SJSA1 (cell line): ENCODE measurements at places on chromosomes 3 and 15.

DNA sequence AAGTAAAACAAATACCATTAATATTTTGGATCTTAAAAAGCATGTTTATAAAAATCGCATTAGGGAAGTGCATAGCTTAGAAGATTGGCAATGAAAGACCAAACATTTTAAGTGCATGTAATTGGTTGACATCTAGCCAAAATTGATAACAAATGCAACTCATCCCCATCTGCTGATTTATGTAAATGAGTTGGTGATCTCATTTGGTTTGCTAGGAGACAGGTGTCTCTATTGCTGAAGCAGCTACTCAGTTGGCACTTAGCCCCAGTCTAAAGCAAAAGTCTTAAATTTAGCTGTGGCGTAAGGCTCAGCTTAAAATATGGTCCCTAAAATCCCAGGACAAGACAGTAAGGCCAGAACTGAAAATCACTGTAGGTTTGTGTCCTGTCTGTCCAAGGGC, 113.5 kb upstream of the CHL1 start:
- DNase-seq: no peak

GRCh38 chr3:71554649-71555048, 28.9 kb downstream of the FOXP1 start:
- no peak for DNase-seq

GRCh38 chr3:126742057-126742456, 38.0 kb downstream of the CHCHD6 start:
- no peak for DNase-seq

DNA sequence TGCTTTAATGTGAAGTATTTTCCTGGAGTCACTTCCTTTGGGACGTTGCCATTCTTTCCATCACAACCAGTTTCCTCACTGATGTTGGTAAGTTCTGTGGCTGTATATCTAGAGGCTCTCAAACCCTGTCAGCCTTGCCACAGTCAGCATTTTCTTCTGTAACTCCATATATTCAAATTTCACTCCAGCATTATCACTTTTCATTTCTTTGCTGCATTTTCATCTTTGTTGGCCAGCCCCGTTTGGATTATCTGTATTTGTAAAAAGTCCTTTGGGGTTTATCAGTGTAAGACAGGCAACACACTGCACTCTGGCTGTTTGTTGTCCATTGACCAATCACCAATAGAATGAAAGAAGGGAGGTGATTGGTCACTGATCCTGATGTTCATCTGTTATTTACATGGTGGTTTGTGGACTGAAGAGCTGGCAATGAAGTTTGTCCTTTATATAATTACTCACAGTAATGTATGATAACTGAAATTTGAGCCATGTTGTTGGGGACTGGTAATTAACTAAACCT, 20.3 kb downstream of the GMPS start:
- no peak for DNase-seq

DNA sequence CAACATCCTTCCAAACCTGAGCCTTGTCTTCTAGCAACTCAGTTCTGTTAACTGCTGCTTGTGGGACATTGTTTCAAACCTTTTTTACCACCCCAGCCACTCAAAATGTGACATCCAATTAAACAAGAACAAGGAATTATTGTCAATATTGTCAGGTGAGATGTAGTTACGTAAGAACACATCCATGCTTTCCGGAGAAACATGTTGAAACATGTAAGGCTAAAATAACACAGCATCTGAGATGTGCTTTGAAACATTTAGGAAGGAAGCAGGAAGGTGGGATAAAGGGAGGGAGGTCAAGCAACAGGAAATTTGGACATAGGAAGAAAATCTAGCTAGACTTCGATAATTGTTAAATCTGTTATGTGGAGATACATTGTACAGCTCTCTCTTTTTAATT, 50.9 kb upstream of the PRICKLE2 start:
- no peak for DNase-seq

DNA sequence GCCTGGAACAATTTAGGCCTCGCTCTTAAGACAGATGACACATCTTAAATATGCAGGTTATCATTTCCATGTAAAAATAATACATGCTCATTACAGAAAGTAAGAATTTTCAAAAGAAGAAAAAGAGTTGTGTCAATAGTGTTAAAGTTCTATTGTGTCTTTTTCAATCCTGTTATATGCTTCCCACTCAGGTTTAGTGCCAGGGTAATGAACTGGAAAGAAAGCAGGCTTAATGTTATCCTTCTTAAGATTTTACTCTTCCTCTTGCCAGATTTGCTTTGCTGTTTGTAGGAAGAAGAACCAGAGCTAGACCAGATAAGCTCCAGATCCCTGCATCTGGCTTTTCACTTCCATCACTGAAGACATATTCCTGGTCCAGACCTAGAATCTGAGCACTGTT, 128.6 kb downstream of the TPRG1 start:
- DNase-seq: no peak

- DNase-seq: peak; percentile 59
Measured at GRCh38 chr3:172520301-172520831, 2.9 kb downstream of the TNFSF10 start.

DNA sequence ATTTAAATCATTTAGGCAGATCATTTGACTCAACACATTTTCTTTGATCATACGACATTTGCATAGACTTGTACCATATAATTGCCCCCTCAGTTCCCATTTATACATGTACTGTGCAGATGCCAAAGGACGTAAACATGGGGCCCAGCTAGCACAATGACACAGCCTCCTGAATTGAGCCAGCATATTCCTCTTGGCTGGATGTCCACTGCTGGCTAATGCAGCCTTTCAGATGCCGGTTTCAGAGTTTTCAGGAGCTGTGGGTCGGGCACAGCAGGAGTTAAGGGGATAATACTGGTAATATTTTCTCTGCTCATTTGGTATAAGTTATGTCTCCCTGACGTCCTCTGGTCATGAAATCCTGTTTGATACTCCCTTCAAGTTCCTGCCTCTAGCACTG, 39.4 kb downstream of the KAT2B start:
- no peak for DNase-seq

DNA sequence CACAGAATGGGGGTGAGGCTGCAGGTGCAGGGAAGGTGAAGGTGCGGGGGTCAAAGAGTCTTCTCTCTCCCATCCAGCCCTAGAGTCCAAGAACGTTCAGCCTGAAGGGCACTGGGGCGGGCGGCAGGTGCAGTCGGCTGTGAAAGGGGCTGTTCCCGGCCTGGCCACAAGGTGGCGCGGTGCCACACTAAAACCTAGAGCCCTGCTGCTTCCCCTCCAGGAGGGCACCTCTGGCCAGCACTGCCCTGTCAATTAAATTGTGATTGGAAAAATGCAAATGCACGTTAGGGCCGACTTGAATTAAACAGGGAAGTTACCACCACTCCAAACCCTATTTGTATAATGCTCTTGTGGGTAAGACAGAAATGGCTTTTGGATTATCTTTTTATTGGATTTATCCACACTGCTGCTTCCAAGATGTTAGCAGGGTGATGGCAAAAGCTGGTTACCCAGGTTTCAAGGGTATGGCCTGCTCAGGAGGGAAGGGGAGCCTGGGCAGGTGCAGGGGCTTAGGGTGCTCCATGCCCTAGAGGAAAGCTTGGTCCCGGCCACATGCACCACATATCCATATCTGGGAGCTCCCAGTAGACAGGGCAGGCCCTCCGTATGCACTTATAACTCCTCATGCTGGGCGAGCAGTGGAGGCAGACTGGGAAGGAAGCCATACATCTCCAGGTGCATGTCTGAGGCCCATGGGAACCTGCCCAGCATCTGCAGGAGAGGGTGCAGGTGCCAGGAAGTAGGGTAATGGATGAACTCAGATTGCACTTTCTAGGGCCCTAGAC, 119.8 kb downstream of the ADCY5 start:
- peak; percentile 71 for DNase-seq

DNA sequence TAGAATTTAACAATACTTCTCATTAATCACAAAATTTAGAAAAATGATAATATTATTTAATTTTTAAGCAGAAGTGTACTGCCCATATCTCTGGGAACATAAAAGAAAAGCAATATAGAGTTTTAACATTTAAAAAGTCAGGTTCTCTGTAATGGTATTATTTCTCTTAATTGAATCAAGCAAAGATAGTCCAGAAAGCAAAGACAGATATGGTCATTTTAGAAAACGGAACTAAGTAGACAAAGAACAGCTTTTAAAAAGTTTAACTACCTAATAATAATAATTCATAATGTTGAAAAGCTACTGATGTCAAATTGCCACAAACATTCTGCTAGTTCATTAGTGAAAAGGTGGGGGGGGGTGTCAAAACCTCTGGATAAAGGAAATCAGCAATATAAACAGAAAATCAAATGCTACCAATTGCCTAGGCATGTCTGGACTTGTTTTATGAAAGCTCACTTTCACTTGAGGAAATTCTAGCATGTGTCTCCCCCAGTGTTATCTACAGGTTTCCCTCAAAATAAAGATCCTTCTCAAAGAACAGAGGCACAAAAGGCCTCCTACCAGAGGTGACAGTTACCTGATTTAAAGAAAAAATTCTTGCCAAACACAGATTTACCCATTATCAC, 1.7 kb downstream of the ZMAT3 start:
- DNase-seq: no peak

GRCh38 chr3:144458283-144458682, 486.7 kb downstream of the DIPK2A start:
- DNase-seq: no peak

DNA sequence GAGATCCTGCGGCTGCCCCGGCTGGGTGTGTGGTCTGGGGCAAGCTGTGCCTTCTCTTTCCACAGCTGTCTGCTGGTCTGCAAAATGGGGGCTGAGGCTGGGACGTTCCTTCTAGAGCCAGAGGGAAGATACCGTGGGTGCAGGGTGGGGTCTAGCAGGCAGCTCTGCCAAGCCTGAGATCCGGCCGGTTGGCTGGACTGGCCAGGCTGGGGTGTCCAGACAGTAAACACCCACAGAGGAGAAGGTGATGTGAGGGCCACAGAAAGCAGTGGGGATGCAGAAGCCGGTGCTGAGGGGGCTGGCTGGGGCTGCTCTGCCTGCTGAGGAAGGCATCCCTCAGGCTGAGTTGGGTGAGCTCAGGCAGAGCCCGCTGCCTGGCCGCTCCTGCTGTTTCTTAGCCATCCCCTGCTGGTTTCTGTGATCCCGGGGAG, 46.1 kb downstream of the FBLN2 start:
- DNase-seq: no peak

DNA sequence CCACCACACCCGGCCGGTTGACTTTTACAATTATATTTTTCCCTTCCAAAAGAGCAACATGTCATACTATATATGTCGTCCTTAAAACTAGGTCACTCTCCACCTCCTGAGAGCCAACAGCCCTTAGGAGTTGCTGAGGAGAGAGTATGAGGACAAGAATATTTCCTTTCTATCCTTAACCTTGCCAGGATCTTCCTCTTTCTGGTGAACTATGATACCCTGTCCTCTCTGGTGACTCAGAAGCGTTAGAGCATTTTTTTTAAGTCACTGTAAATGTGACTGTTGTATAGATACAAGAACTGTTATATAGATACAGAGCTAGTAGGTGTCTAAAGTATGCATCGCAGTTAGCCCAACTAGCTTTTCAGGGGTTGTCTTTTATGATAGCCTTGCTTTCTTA, 33.7 kb upstream of the MTHFS start:
- no peak for DNase-seq

DNA sequence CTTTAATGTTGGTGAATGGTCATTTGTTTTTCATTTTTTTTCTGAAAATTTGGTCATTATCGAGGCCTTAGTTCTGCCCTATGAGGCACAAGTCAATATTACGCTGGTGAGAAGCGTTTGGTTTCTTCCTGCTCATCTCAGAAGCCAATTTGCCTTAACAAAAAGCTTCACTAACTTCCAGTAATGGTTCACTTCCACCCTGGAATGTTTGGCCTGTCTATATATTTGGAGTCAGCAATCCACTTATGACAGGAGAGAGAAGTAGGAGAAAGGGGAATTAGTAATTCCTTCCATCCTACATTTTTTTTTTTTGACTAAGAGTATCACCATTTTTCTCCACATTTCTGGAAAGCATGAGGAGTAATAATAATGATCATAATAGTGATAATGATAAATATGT, 124.4 kb downstream of the DIPK2A start:
- DNase-seq: no peak

GRCh38 chr3:169104972-169105371, 558.5 kb downstream of the MECOM start:
- peak; percentile 63 for DNase-seq

DNA sequence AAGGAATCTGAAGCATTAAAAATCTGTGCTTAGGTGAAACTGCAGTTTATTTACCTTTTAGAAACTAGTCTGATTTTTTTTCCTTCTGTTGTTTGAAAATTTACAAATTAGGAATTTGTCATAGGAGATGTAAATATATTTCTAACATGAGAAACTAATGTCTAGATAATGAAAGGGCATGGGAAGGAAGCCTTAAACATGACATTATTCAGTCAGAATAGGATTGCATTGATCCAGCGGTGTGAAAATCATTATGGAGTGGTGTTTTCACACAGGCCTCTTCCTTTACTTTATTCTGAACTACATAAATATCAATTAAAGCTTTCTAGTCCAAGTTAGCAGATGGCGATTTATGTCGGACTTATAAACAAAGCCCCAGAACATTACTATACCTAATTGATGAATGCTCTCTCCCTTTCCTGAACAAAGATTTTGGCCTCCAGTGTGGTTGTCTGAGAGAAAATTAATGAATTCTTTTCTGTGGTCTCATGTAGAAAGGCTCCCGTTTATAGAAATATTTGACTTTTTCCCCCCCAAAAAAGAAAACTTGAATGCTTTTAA, 37.9 kb downstream of the FNDC3B start:
- no peak for DNase-seq

GRCh38 chr3:37591116-37591781, 270.4 kb upstream of the CTDSPL start:
- no peak for DNase-seq

- no peak for DNase-seq
Measured at GRCh38 chr15:98513428-98513986, 134.8 kb upstream of the IGF1R start.

GRCh38 chr15:51038162-51038973, 56.3 kb downstream of the TNFAIP8L3 start:
- no peak for DNase-seq

DNA sequence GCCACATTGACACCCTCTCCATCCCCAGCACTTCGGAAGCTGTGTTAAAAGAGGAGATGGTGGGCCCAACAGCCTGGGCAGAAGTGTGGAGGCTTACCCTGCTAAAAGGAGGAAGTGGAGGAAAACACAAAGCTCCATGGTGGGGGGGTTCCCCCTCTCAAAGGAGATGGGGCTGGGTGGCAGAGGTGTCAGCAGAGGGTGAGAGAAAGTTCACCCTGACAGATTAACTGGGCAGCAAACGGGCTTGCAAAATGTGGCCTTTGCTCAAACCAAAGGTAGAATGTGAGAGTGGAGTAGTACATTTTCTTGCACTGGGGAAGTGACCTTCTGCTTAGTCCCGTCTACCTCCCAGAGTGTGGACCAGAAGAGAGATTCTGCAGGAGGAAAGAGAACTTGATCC, 44.7 kb downstream of the MYO1E start:
- DNase-seq: no peak

DNA sequence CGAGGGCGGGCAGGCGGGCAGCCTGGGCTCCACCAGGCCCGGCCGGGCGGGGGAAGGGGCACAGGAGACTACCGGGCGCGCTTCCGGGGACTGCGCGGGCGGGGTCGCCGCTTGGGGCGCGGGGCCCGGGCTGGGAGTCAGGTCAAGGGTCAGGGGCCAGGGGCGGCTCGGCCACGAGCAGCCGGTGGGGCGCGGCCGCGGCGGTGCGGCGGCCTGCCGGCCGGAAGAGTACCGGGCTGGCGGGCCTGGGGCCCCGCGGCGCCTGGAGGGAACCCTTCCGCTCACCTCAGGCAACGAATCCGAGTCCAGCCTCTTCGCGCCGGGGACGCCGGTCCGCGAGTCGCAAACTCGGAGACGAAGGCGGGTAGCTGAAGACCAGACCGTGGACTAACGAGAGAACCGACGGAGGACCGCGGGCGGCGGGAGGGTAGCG, 225 bp downstream of the RHOA start:
- DNase-seq: no peak
